ENCODE measurements at places on chromosomes 2 and 18.

DNA sequence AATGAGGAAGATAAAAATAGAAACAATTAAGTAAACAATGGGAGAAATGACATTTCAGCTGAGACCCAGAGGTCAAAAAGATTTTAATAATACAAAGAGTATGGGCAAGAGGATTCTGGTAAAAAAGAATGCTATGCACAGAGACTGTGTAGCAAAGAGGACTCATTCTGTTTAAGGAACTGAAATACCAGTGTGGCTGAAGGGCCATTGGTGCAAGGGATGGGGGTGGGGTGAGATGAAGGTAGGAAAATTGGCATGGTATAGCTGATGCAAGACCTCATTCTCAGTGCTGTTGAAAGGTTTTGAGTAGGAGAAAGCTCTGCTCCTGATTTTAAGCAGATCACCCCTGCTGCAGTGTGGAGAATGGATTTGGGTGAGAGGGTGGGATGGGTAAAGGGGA, 10.8 kb downstream of the GALNT1 start:
- DNase-seq: no peak

DNA sequence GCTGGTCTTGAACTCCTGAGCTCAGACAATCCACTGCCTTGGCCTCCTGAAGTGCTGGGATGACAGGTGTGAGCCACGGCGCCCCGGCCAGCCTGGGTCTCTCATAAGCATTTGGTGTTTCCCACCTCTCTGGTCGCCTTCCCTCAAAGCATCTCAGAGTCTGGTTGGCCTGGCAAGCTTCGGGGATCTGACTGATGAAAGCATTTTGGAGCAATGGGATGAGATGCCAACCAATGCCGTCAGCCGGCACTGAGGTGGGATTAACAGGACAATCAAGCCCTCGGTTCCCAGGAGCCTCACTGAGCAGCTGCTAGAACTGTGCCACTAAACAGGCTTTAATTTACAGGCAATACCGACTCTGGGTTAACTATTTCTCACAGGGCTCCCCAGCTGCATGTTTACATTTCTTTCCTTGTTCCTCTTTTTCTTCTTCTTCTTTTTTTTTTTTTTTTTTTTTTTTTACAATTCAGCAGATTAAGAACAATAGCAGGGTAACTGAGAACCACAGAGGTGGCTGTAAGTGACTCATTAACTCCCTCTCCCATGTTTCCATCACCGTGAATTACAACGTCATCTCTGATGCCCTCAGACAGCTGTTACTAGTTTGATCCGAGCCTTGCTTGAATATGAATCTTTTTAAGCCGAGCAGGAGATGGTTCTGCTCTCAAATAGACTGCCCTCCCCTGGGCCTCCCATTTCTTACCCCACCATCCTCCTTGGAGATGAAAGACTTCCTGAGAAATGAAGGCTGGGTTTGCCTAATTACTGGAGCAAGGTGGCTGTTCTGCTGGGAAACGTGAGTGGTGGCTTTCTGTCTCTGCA, 37.9 kb downstream of the ODC1 start:
- DNase-seq: no peak

DNA sequence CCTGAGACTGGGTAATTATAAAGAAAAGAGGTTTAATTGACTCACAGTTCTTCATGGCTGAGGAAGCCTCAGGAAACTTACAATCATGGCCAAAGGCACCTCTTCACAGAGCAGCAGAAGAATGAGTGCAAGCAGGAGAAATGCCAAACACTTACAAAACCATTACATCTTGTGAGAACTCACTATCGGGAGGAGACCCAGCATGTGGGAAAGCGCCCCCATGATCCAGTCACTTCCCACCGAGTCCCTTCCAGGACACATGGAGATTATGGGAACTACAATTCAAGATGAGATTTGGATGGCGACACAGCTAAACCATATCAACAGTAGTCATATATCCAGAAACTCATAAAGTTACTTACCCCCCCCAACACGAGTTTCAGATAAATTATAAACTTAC, 28.6 kb downstream of the TLK1 start:
- DNase-seq: no peak

- no peak for DNase-seq
Observed at GRCh38 chr18:25283781-25284180, 68.2 kb downstream of the ZNF521 start.

GRCh38 chr2:189437926-189438325, 3.3 kb upstream of the WDR75 start:
- no peak for DNase-seq

GRCh38 chr2:23135481-23136100, 249.4 kb upstream of the KLHL29 start:
- DNase-seq: no peak

- DNase-seq: no peak
Observed at GRCh38 chr2:181357979-181358378, 99.2 kb upstream of the ITGA4 start.

GRCh38 chr18:69097349-69097748, 299.5 kb downstream of the CCDC102B start:
- no peak for DNase-seq

DNA sequence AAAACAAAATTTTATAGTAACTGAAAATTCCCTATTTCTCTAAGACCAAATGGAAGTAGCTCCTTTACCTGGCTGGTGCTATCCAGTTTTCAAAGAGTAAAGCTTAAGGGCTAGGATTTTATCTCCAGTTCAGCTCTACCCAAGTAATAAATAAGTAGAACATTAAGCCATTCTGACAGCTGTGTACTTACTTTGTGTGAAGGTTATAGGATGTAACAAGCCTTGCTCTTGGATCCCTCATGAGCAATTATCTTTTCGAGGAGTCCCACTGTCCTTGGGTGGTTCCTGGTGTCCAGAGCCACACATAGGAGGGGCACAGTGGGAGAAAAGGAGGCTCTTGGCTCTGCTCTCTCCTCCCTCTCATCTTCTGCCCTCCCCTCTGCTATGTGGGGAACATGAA, 45.5 kb downstream of the KIF5C start:
- DNase-seq: no peak

DNA sequence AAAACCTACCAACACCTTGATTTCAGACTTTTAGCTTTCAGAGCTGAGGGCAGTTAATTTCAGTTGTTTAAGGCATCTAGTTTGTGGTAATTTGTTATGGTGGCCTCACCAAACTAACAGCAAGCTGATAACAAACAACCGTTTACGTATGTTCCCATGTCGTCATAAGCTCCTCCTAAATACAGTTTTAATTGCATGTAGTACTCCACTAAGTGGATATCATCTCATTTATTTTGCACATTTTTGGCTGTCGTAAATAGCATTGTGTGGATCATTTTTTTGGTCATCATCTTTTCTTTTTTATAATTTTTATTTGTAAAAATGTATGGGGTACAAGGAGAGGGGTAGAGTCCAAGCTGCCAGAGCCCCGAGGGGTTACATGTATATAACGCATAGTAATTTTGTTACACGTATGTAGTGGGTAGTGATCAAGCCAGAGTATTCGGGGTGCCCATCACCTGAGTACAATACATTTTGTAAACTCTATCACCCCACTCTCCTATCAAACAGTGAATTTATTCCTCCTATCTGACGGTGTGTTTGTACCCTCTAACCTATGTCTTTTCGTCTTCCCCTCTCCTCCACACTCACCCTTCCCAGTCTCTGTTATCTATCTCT, 89.2 kb upstream of the MYCN start:
- DNase-seq: no peak

DNA sequence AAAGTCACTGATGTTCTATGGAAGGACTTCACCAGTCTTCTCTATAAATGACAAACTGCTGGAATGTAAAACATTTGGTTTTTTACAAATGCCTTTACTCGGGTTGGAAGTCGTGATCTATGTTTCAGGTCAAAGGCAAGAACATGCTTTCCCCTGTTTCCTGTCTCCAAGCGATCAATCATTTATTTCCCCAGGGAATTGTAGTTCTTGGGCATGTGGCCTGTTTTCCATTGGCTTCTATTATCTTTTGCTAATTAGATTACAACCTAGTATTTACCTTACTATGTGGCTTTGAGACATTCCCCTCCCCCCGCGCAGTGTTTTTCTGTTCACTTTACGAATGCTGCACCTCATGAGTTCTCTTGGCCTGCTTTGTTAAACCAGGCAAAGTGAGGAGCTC, 684.2 kb downstream of the EPHA4 start:
- no peak for DNase-seq

DNA sequence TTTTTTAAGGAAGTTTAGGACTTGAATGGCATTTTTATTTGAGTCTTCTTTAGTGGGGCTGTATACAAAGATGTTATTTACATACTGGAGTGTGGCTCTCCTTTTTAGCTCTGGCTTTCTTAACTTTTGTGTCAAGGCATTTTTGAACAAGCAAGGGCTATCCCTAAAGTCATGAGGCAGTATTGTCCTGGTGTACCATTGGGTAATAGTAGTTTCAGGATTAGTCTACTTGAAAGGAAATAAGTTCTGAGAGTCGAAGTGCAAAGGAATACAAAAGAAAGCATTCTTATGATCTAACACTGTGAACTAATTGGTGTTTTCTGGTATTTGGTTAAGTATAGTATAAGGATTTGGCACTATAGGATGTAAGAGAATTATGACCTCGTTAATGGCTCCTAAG, 1.9 kb upstream of the CYP27A1 start:
- DNase-seq: no peak

DNA sequence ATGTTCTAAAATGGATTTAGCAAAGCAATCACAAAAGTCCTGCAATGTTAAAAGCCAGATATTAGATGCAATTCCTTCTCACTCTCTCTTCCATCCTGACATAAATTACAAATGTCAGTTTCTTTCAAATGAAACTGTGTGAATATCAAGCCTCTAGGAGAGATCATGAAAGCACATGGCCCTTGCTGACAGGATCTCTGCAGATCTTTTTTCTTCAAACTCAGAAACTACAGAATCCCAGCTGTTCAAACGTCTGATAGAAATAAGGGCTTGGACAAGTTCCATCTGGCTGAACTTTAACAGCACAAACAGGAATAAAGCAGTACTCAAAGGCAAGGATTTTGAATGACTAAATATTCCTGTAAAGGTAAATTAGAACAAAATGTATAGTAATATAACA, 47.6 kb downstream of the PDE1A start:
- DNase-seq: no peak

DNA sequence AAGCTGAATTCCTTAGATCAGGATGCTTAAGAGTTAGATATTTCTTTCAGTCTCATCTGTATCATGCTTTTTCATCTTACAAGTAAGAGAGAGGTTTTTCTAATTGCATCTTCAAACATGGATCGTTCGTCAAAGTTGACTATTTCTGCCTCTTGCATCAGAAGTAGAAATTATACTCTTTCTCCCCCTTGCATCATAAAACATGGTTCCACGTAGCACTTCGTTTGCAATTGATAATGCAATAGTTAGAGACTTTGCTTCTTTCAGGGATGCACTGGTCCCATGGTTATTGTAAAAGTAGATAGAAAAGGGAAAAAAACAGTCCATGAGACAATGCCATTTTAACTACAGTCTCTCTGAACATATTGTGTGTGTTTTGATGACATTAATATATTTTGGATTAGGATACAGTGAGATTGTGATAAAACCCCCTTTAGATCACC, 75.1 kb upstream of the PARD3B start:
- DNase-seq: no peak

DNA sequence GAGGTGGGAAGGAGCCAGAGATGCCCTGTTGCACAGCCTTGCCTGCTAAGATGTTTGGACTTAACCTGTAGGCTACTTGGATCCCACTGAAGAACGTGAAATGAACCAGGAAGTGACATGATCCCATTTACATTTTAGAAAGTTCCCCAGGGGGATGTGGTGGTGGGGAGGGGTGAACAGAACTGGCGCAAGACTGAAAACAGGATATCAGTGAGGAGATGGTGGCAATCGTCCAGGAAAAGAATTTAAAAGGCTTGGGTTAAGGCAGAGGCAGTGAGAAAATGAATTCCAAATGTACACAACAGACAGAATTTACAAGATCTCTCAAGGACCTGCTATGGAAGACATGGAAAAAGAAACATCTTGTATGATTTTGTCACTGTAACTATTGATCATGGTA, 42.3 kb downstream of the SULT1C2 start:
- DNase-seq: no peak

DNA sequence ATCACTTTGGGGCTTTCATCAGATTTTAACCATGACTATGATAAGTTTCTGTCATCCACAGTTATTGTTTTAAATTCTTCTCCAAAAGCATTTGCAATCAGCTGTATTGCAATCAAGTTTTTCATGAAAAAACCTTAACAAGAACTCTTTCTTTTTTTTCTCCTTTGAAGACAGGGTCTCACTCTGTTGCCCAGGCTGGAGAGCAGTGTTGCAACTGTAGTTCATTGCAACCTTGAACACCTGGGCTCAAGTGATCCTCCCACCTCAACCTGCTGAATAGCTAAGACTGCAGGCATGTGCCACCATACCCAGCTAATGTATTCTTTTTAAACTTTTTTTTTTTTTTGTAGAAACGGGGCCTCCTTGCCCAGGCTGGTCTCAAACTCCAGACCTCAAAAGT, 45.5 kb upstream of the C2orf66 start:
- DNase-seq: no peak

GRCh38 chr2:175887776-175888175, 114.3 kb downstream of the LNPK start:
- DNase-seq: no peak

DNA sequence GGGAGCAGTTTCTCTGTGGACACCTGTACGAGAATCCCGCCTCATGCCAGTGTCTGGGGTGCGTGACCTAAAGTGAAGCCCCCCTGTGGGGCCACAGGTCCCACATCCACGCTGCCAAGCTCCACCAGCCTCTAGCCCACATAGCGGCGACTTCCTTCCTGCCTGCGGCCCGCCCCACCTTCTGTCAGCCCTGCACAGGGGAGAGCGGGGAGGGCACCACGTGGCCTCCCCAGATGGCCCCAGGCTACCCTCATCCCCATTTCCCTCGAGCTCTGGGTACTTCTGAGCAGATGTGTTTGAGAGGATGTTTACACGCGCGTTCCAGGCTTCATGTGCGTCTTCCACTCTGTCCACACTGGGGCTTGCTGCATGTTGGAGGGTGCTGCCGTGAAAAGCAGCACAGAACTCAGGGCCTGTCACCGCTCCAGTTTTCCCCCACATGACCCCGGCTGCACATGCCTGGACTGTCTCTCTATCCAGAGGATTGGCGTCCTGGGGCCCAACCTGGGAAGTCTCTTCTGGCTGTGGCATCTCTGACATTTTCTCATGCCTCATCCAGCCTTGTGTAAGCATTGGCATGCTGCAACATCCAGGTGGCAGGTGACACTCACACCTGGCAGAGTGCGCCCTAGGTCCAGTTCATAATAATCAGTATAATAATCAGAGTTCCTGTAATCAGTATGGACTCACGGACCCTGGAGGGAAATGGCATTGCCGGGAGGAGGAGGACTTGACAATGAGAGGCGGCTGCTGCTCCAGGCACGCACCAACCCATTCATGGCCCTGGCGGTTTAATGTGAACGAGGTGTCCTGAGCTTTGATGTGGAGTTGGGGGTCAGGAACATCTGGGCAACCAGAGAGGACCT, 146.3 kb upstream of the TWIST2 start:
- DNase-seq: no peak

DNA sequence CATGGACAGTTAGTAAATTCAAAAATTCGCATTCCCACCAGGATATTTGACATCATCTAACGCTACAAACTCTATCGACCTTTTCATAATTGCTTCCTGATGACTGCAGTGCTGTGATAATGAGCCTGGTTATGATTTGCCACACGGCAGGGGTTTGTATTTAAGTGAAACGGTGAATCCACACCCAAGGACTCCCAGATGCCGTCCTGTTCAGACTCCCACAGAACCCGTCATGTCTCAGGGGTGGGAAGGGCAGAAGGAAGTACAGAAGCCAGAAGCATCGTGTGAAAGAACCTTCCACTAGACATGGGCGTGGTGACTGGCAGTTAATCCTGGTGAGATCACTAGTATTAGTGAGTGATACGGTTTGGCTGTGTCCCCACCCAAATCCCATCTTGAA, 91.2 kb upstream of the TMEM18 start:
- DNase-seq: no peak

All from CD4-positive, alpha-beta T cell treated with Interleukin-17A for 4 hours (primary cell).